ENCODE measurements at places on chromosomes 2 and 18.

- no peak for DNase-seq
Observed at GRCh38 chr2:78351208-78351607, 674.3 kb upstream of the REG3G start.

GRCh38 chr2:42198466-42198865, 29.3 kb downstream of the EML4 start:
- DNase-seq: no peak

DNA sequence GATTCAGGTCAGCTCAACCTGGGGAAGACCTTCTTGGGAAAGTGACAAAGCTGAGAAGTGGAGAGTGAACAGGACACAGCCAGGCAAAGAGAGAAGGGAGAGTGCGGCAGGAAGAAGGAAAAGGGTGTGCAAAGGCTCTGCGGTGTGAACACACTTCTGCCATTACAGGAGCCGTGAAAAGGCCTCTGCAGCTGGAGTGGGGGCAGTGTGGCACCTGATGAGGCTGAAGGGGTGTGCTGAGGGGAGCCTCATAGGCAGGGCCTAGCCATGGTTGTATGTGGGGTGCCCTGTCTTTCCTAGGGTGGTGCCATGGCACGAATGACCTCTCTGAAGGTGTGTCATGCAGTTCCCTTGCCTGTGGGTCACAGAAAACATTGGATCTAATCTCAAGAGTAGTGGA, 347.6 kb downstream of the CYRIA start:
- DNase-seq: no peak

DNA sequence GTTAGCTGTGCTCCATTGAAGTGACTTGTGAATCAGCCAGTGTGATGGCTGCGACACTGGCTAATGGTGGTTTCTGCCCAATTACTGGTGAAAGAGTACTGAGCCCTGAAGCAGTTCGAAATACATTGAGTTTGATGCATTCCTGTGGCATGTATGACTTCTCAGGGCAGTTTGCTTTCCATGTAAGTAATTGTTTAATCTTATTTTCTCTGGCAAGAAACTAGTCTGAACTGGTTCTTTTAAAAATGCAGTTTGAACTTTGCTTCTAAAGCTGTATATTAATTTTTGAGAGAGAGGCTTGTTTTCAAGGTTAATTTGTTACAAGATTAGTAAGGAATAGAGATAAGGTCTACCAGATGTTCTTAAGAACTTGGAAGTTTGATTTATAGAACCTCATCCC, 46.7 kb downstream of the GLS start:
- DNase-seq: no peak

GRCh38 chr2:9149726-9150567, 56.7 kb upstream of the ASAP2 start:
- DNase-seq: no peak

DNA sequence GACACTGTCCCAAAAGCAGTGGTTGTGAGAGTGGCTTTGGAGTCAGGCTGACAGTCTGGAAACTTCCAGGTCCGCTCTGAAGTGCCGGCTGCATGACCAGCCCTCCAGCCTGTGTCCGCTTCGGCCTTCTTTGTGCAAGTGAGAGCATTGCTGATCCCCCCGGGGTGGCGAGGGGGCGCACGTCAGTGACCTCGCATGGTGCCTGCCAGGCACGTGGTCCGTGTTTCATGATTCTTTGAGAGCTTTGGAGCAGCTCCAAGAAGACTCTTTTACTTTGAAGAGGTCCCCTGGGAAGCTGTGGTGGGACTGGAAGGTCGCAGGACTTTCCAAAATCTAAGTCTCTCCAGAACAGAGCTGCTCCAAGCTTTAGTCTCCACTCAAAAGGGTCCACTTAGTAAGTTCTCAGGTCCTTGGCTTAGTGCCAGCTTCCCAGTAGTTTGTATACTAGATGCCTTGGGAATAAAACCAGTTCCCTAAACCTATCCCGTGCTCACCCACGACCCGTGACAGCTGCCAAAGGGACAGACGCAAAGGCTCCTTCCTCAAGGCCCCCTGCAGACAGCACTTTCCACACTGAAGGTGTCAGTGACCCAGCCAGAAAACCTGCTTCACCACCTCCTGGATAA, 68.8 kb downstream of the ADI1 start:
- no peak for DNase-seq

DNA sequence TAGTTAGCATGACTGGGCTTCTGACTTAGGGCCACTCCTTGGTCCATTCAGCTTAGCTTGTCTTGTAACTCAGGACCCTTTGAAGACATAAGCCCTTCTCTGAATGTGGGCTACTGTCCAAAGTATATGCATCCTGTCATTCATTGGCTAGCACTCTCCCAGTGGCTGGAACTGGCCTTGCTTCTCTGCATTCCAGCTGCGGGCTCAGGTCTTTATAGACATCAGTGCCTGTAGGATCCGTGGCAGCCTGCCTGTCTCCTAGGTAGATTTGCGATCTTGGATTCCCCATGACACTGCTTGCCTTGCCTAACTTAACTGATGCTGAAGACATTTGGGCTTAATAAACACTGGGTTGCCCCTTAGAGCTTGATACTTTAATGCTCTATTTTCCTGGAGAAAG, 170.1 kb downstream of the DCC start:
- no peak for DNase-seq

DNA sequence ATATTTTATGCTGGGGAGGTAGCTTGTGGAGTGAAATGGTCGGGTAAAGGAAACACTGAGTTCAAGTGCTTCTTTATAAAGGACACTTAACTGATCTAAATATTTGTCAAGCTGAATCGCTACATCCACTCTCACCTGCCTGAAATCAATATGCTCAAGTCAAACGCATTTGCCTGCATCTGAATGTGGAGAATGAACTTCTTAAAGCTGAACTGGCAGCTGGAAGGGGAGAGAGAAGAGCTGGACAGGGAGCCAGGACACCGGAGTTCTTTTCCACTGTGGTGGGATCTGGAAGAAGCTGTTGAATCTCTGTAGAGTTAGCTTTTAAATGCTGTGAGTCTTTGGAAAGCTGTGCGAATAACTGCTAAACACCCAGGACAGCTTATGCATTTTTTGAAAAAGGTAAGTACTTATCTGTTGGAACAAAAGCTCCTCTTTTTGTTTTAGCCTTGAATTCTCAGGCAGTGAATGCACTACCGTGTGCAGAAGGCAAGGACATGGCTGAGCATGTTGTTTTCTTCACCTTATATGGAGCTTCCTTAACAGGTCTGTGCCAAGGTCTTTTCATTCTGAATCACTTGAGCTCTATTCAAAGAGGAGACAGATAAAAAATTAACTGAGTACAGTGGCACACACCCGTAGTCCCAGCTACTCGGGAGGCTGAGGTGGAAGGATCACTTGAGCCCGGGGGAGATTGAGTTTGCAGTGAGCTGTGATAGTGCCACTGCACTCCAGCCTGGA, 74.2 kb upstream of the KLF7 start:
- DNase-seq: no peak

DNA sequence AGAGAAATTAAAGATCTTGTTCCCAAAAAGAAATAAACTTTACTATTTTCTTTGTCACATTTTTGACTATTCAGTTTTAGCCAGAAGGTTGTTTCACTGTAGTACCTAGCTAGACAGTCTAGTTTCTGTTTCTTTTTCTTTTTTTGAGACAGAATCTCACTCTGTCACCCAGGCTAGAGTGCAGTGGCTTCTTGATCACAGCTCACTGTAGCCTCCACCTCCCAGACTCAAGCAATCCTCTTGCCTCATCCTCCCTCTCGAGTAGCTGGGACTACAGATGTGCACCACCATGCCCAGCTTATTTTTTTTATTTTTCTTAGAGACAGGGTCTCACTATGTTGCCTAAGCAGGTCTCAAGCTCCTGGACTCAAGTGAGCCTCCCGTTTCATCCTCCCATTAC, 2.2 kb downstream of the RBM45 start:
- DNase-seq: no peak

DNA sequence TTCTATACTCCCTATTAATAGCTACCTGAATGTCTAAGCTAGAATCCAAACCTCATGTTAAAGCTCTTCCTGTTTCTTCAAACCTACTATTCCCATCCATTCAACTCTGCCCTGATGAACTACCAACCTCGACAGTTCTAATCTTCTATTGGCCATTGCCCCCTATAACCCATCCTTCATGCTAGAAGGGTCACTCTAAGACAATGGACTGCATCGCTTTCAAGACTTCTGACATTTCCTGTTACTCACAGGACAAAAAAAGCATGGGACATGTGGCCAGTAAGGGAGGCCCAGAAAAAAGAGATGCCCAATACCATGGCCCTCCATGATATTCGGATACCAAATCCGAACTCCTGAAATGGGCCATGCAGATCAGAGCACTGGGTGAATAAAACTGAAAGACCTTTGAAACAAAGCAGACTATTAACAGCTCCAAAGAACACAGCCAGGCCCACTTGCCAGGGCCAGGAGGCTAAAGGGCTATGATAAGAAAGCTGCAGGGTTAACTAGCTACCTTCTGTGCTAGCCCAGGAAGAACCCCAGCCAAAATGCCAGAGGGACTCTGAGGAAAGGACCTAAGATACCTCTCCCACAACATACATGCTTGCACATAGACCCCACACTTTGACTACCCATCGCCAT, 4.5 kb downstream of the B4GALT6 start:
- no peak for DNase-seq

GRCh38 chr2:64922482-64923384, 66.5 kb upstream of the SLC1A4 start:
- DNase-seq: no peak

GRCh38 chr2:136236019-136236418, 118.1 kb upstream of the CXCR4 start:
- no peak for DNase-seq

- DNase-seq: no peak
Observed at GRCh38 chr2:190831941-190832340, 48.7 kb upstream of the GLS start.

GRCh38 chr2:44169155-44169898, 652 bp downstream of the PPM1B start:
- peak; percentile 77 for DNase-seq

DNA sequence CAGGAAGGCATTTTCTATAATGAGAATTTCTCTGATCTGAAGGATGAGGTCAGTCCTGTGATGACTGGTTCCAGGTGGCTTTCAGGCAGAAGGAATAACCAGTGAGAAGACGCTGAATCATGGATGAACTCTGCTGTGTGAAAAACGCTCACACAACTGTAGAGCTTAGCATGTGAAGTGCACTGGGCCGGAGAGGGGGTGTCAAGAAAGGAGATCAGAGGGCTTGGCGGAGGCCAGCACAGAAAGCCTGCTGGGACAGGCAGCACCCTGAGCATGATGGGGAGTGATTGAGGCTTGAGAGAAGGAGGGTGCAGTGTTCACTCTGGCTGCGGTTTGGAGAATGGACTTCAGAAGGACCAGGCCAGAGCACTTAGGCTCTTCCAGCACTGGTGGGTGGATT, 236.5 kb downstream of the TPGS2 start:
- no peak for DNase-seq

- DNase-seq: no peak
Observed at GRCh38 chr2:126315828-126316227, 340.1 kb upstream of the GYPC start.

DNA sequence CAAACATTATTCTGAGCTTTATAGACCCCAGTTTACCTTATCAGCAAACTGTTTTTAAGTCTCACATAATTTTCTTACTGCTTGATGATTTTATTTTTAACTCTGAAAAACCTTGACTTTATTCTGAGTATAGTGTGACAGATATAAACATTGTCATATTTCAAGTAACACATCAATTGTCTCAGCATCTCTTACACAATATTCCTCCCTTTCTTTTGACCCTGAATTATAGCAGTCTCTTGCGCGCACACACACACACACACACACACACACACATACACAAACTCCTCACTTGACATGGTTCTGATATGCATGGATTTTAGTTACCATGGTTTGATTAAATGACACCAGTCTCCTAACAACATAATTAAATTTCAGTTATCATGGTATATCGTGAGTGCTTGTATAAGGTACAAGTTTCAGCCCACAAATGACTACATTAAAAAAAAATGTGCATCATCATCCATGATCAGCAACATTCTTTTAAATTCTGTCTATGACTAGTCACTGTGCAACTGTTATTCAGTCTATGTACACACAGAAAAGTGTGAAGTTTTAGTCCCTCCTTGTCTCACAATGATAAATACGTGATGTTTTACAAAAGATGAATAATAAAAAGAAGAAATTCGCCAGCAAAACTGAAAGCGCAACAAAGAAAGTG, 39.5 kb upstream of the TACR1 start:
- no peak for DNase-seq

GRCh38 chr18:43060020-43060419, 55.5 kb downstream of the RIT2 start:
- DNase-seq: no peak

GRCh38 chr2:145106293-145106692, 586.4 kb upstream of the ZEB2 start:
- no peak for DNase-seq

- no peak for DNase-seq
Observed at GRCh38 chr2:203594541-203594940, 59.4 kb upstream of the RAPH1 start.

GRCh38 chr2:136232456-136233172, 114.7 kb upstream of the CXCR4 start:
- no peak for DNase-seq

GRCh38 chr18:267688-268552, at the start of gene THOC1:
Gene THOC1, minus strand, starts transcription at chr18:268047. Its CDS starts 28 bp downstream, at chr18:268019.
- DNase-seq: peak; percentile 90

GRCh38 chr2:181076658-181077057, 96.3 kb downstream of the UBE2E3 start:
- DNase-seq: no peak

DNA sequence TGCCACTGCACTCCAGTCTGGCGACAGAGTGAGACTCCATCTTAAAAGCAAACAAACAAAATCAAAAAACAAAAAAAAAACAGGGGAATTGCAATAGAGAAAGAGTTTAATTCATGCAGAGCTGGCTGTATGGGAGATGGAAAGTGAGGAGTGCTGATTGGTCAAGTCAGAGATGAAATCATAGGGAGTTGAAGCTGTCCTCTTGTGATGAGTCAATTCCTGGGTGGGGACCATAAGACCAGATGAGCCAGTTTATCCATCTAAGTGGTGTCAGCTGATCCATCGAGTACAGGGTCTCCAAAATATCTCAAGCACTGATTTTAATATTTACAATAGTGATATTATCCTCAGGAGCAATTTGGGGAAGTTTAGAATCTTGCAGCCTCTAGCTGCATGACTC, 45.3 kb downstream of the FRZB start:
- no peak for DNase-seq

GRCh38 chr2:55134316-55134706, 84.1 kb upstream of the RTN4 start:
- DNase-seq: no peak

GRCh38 chr18:49961271-49961670, 147.9 kb upstream of the ACAA2 start:
- no peak for DNase-seq

- DNase-seq: no peak
Observed at GRCh38 chr18:69635482-69635881, 234.8 kb downstream of the DOK6 start.

- DNase-seq: no peak
Observed at GRCh38 chr18:1619507-1619906, 714.8 kb downstream of the ADCYAP1 start.

DNA sequence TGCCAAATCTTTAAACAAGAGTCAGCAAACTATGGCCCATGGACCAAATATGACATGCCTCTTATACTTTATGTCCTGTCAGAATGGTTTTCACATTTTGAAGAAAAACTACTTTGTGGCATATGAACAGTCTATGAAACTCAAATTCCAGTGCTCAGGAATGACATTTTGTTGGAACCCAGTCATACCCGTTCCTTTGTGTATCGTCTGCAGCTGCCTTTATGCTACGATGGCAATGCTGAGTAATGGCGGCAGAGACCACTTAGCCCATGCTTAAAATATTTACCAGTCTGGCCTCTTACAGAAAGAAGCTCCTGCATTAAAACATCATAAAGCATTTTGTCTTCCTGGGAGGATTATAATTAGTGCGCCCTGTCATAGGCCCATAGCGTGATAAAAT, 140.5 kb upstream of the FHL2 start:
- DNase-seq: no peak

Data from naive thymus-derived CD8-positive, alpha-beta T cell (primary cell).